ENCODE measurements at places on chromosomes 6 and 20.

- no peaks in the 10 kb centered on the region for H3K36me3 ChIP-seq
- no peaks in the 10 kb centered on the region for H3K27me3 ChIP-seq
- H3K27ac ChIP-seq, result no peak overlapping the region
- no peak for DNase-seq
- H3K4me1 ChIP-seq, result no peaks in the 10 kb centered on the region
- no peak overlapping the region for H3K4me3 ChIP-seq
These were observed 361.1 kb downstream of the FOXA2 start for GRCh38 chr20:22223236-22223635.

DNA sequence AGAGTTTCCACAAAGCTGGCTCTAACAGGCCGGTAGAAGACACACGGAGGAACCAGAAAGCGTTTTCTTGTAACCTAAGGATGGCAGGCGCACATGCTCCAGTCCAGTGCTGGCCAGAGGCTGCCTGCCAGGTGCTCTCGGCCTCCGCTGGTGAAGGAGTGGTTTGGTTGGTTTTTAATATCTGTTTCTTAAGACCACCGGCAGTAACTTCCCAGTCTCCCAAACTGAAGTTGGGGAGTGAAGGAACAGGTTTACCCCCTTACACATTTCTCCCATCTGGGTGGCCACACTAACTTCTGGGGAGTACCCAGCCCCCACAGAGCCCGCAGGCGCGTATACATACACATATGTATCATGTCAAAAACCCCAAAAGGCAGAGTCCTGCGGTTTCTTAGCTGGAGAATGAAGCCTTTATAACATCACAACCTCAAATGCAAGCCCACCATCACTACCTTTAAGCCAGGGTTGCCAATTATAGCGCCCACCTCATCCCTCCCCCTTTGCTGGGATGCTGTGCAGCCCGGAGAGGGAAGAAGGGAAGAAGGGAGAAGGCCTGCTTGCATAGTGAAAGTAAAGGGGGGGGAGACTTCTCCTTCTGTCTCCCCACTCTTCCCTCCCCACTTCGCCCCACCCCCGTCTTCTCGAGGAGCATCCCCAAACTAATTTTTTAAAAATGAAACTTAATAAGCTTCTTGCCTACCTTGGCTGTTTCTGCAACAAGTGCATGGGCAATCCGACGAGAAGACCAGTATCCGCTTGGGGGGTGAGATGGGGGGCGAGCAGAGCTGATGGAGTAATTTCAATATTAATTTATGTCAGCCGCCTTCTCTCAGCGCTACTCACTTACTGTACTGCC, 1.0 kb downstream of the TRERF1 start:
- peaks cover 2% of the 10 kb centered on the region for H3K4me1 ChIP-seq
- H3K4me3 ChIP-seq, result peak overlapping the region; percentile 87
- H3K27me3 ChIP-seq, result no peaks in the 10 kb centered on the region
- H3K27ac ChIP-seq, result peak overlapping the region; percentile 35
- H3K36me3 ChIP-seq, result no peaks in the 10 kb centered on the region

DNA sequence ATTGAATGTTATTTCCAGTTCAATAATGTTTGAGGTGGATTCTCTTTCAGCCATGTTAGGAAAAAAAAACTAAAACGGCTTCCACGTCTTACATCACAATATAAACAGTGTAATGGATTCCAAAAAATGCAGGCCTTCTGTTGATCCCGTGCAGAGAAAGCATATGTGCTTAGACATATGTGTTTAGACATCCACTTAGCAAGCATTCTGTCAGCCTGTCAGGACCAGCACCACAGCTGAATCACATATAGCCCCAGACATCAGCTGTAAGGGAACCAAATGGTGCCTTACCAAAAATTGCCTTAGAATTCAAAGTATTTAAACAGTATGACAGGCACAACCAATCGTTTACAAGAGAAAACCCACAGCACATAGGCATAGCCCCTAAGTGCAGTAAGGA, 304.9 kb downstream of the EYA4 start:
- no peak overlapping the region for H3K4me3 ChIP-seq
- H3K4me1 ChIP-seq, result peaks cover 15% of the 10 kb centered on the region
- no peak overlapping the region for H3K27ac ChIP-seq
- DNase-seq, result no peak
- no peaks in the 10 kb centered on the region for H3K27me3 ChIP-seq

- no peak overlapping the region for H3K4me3 ChIP-seq
- no peak overlapping the region for H3K27ac ChIP-seq
- DNase-seq, result no peak
- H3K4me1 ChIP-seq, result no peaks in the 10 kb centered on the region
- H3K27me3 ChIP-seq, result no peaks in the 10 kb centered on the region
These were observed 217.0 kb downstream of the ADGRG6 start for GRCh38 chr6:142518761-142519160.
